ENCODE measurements at places on chromosomes 1 and 21.

GRCh38 chr21:32463367-32463766, 50.9 kb downstream of the EVA1C start:
- no peak for DNase-seq

DNA sequence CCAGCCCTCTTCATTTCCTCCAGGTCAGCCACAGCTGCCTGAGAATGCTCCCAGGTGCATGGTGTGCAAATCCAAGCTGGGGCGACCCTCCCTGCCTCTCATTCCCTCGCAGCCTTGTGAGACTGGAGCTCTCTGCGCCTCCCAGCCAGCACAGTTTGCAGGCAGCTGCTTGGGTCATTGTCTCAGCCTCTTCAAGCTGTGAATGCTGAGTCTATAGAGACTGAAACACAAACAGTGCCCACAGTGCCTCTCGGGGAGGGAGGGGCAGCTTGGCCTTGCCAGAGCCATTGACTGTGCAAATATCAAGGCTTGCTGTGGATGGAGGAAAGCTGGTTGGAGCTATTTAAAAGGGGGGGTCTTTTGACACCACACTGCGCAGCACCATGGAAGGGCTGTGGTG, 10.6 kb downstream of the PLXNA2 start:
- DNase-seq, result no peak

DNA sequence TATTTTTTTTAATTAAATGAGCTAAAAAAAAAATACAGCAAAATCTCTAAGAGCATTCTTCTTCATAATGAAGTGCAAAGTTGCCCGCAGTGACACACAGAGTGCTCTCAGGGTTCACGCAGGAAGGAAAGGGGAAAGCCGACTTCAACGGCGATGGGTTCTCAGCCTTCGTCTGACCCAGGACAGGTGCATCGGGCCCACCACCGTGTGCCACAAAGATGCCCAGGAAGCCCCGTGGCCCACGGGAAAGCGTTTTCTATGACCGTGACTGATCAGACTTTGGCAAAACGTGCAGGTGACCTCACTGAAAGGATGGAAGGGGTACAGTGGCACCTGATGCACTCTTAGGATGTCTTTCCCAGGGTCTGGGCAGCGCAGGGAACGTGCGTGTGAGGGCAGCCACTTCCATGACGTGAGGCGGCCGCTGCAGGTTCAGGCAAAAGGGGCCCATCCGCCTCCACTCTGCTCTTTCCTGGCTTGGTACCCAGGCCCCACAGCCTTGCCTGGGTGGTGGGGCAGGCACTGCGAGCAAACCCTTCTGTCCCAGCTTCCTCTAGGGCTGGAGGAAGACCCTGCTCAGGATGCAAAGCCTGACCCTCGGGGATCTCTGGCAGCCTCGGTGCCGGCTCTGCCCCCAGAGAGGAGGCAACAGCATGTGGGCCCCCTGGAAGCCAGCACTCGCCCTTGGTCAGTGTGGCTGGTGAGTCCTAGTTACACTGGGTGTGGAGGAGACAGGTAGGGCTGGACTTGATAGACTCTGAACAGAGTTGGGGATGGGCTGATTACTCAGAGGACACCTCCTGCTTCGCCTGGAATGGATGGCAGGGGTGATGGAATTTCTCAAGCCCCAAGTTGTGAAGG, 8.3 kb downstream of the LRRC47 start:
- no peak for DNase-seq

DNA sequence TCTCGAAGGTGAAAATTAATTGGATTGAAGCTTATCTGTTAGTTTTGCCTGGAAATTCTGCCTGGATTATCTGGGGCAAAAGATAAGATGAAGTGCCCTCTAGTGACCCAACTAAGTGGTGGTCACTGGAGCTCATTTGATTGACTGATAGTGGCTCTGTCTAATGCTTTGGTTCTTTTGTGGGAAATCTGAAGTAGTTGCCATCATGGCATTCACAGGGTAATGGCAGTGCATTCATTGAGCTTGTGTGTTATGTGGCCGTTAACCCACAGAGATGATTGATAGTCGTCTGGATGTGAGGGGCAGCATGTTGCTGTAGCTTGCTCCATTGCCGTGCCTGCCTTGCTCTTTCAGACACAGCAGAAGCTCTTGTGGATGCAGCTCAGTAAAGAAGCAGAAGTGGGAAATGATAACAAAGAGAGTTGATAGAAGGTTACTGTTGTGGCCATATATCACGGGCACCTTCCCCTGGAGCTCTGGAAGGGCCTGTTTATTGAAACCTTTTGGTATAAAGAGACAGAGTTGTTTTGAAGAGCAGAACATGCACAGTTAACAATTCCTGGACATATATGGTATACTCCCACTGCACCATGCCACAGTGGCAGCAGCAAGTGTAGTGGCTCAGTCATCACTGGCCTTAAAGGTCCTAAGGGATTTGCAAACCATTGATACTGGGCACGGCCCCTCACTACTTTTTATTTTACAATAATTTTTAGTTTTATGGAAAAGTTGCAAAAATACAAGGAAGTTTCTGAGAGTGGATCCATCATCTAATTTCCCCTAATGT, 42.0 kb downstream of the CXADR start:
- DNase-seq, result no peak

GRCh38 chr1:155051342-155051776, 243 bp downstream of the ADAM15 start:
- no peak for DNase-seq

GRCh38 chr1:18134324-18135046, 26.9 kb downstream of the IGSF21 start:
- no peak for DNase-seq

DNA sequence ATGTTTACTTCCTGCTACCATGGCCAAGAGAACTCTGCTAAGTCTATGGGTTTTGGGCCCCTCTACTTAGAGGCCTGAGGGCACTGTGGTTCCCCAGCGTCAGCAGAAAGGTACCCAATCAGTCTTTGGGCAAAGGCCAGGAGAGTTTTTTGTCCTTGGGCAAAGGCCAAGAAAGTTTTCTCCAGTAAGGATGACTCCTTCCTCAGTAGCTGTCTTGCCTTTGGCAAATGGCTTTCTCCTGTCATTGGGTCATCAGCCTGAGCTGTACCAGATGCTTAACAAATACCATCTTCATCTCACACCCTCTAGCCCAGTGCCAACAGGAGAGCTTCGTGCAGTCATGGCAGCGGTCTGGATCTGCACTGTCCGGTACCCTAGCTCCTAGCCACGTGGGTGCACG, 199.3 kb upstream of the TMEM51 start:
- no peak for DNase-seq

- peak; percentile 43 for DNase-seq
These were observed 53.4 kb downstream of the TOMM20 start for GRCh38 chr1:235075048-235075776.

GRCh38 chr1:173294843-173295242, 87.7 kb upstream of the TNFSF4 start:
- no peak for DNase-seq

DNA sequence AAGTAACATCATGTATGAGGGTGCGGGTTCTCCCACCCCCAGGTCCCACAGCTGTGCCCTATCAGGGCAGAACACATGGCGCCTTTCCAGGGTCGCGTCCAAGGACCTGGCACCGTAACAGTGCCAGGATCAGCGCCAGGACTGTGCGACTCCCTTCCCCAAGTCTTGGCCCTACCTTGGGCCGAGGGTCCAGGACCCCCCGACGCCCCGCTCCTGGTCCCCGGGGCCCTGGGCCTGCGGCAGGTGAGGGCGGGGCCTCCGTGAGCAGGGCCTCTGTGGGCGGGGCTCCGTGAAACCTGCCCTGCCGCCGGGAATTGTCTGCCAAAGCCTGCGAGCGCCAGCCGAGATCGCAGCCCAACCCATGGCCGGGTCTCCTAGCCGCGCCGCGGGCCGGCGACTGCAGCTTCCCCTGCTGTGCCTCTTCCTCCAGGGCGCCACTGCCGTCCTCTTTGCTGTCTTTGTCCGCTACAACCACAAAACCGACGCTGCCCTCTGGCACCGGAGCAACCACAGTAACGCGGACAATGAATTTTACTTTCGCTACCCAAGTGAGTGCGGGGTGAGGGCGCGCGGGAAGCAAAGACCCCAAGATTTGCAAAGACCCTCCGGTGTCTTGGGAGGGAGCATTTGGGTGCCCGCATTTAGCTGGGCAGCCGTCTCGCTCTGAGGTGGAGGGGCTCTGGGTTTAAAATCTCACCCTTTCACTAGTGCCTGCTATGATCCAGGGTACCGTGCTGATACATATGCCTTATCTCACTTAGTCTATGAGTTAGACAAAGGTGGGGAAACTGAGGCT, at the start of gene RHBG:
TSS of gene RHBG (plus strand) at position 323 of the 796 bp plus-strand sequence. CDS start at position 362, 39 bp downstream.
- DNase-seq, result no peak

DNA sequence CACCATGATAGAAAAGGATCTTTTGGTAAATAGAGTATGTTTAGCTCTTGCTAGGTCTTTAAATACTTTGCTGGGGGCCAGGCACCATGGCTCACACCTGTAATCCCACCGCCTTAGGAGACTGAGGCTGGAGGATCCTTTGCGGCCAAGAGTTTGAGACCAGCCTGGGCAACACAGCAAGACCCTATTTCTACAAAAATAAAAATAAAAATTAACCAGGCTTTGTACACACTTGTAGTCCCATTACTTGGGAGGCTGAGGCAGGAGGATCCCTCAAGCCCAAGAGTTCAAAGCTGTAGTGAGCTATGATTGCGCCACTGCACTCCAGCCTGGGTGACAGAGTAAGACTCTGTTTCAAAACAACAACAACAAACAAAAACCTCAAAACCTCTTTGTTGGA, 1.1 kb upstream of the KCNE2 start:
- DNase-seq, result no peak

- no peak for DNase-seq
These were observed 67.1 kb downstream of the LHX9 start for GRCh38 chr1:197984289-197984688.

GRCh38 chr1:154406886-154407197, 1.7 kb downstream of the IL6R start:
- no peak for DNase-seq

- no peak for DNase-seq
These were observed 208.2 kb upstream of the USP24 start for GRCh38 chr1:55423376-55423775.

GRCh38 chr1:50214717-50215116, 106.0 kb downstream of the ELAVL4 start:
- no peak for DNase-seq

DNA sequence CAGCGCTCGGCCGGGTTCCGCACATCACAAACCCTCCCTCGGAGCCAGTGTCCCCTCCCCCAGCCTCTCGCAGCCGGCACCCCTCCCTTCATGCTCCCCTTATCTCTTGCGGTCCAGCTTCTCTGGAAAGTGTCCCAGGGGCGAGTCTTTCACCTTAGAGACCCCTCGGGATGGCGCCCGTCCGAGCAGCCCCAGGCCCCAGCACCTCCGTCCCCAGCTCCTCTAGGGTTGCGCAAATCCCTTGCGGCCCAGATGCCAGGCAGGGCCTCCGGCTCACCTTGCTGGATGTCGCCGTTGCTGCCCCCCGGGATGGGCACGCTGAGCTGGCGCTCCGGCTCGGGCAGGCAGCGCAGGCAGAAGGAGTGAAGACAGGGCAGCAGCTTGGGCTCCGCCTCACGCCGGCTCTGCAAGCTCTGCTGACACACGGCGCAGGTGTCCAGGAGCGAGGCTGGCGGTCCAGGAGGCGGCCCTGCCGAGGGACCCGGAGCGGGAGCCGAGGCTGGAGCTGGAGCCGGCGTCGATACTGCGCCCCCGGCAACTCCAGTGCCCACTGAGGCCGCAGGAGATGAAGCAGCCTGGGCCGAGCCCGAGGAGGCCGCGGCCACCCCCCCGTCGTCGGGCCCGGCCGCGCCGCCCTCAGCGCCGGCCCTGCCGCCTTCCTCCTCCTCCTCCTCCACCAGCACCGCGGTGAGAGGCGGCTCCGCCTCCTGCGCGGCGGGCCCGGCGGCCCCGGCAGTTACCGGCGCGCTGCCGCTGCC, 550 bp downstream of the TRIM33 start:
- peak; percentile 25 for DNase-seq

- DNase-seq, result no peak
These were observed 76.5 kb downstream of the VWA5B1 start for GRCh38 chr1:20367116-20367585.

GRCh38 chr1:110390096-110390495, 730 bp downstream of the SLC16A4 start:
- DNase-seq, result no peak

DNA sequence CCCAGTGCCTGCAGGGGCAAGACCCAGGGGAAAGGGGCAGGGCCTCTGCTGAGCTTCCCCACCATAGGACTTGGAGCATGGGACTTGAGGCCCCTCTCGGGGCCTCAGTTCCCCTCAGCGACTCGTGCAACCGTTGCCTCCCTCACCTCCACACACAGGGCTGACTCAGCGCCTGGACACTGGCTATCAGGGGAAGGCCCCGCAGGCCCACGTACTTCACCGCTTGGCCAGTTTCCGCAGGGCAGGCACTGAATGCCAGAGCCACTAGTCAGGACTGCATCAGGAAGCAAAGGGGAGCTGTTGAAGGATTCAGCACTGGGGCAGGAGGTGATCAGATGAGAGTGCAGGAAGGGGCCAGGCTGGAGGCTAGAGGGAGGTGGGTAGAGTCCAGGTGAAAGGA, 15.5 kb upstream of the FAM131C start:
- DNase-seq, result no peak

- no peak for DNase-seq
These were observed 45.3 kb upstream of the SLC5A9 start for GRCh38 chr1:48177257-48177656.

GRCh38 chr1:229940684-229941083, 126.4 kb upstream of the GALNT2 start:
- DNase-seq, result no peak

DNA sequence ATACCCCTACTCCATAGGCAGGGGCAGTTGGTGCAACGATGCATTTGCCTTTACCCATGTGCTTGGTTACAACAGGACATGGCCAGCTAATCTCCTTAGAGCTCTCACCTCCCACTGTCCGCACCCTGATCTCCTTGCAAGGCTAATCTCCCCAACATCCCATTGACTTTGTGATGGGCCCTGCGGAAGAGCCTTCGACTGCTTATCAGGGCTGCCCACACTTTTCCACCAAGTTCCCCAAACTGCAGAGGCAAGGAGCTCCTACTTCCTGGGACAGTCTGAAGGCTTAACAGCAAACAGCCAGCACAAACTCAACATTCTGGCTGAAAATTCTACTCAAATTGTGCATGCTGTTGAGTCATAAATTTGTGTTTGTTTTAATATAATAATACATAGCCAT, 36.0 kb downstream of the C1orf94 start:
- DNase-seq, result no peak

DNA sequence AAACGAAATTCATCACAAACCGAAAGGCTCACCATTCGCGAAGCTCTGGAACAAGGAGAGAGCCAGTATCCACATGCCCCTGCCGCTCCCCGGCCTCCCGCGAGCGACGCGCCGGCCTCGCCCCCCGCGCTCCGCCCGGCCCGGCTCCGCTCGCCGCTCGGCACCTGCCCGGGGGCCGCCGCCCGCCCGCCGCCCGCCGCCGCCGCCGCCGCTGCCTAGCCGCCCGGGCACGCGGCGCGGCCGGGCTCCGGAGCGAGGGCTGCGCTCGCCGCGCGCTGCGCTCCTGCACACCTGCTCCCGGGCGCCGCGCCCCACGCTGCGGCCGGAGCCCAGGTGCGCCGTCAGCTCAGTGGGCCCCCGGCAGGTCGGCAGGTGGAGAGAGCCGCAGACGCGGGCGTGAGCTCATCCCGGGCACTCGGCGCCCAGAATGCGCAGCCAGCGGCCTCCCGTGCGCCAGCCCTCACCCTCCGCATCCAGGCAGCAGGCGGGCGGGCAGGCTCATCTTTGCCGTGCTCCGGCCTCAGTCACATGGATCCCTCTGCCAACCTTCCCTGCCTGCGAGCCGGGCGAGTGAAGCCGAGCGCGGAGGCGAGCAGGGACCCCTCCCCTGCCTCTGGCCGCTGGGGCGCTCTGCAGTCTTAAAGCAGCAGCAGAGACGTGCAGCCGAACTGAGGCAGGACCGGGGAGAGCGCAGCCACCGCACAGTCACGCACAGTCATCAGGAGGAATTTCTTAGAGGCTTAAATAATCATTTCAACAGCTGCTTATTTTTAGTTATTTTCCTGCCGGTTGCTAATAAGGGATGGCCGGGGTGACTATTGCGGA, at the start of gene DSCAM:
TSS of gene DSCAM (minus strand) at position 572 of the 825 bp plus-strand sequence. CDS start at position 75, 497 bp downstream.
- no peak for DNase-seq
